Bronchial epithelial cell (primary cell): ENCODE measurements at places on chromosomes 7 and 10.

DNA sequence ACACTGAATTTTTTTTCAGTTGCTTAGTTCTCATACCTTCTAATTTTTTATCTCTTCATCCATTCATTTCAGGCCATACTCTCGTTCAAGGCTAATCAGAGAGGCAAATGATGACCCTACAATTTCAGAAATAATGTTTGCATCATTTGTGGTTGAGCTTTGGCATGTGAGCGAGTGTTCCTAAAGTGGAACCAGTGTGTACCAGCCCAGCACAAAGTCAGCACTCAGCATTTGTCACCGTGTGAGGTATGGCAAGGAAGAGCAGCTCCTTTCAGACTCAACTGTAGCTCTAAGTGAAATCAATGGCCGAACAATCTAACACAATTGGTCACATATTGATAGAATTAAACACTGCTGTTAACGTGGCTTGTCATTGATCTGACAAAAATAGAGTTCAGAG is 154.6 kb downstream of the POU6F2 start:
- DNase-seq: no peak

GRCh38 chr7:156629873-156630272 is 10.7 kb upstream of the RNF32 start:
- DNase-seq: no peak

- DNase-seq: no peak
These were observed 196.7 kb upstream of the KLF14 start for GRCh38 chr7:130930681-130931080.

DNA sequence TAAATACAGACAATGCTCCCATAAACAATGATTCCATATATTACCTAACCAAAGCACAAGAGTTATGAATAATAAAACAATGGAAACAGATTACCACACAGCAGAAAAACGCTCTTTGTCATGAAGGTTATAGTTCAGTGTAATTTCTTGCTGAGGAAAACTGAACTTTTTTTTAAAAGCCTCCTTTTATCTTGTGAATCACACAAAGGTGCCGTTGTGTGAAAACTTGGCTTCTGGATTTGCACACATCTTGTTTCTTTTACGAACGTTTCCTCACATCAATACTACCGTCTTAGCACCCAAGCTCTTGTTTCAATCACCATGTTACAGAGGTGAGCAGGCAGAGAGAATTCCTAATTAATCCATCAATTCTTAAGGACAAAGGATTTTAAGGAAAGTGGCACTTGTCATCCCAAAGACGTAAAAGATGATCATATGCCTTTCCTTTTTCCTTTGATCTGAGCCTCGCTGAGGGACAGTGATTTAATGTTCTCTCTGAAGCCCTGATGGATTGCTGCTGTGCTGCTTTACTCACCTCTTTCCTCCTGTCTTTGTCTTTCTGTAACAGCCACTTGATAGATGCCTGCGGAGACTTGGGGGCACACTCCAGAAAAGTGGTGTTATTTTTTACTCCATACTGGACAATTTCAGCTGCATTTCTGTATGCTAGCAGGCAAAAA is 110.1 kb downstream of the CD36 start:
- no peak for DNase-seq

DNA sequence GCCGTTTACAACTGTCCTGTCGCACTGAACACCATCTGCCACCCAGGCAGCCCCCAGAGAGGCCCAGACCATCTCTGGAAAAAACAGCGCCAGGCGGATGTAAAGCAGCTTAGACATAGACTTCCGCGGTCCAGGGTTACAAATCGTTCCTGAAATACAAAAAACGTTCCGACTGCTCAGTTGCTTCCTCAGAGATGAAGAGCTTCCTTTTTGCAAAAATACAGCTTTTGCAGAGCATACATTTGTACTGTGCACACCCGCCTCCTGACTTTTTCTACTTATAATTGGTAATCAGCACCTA is 11.4 kb downstream of the DAGLB start:
- no peak for DNase-seq

- DNase-seq: no peak
These were observed 79.3 kb upstream of the PPP2R2D start for GRCh38 chr10:131821378-131822012.

GRCh38 chr10:34866848-34867247 is 51.8 kb upstream of the PARD3 start:
- no peak for DNase-seq

DNA sequence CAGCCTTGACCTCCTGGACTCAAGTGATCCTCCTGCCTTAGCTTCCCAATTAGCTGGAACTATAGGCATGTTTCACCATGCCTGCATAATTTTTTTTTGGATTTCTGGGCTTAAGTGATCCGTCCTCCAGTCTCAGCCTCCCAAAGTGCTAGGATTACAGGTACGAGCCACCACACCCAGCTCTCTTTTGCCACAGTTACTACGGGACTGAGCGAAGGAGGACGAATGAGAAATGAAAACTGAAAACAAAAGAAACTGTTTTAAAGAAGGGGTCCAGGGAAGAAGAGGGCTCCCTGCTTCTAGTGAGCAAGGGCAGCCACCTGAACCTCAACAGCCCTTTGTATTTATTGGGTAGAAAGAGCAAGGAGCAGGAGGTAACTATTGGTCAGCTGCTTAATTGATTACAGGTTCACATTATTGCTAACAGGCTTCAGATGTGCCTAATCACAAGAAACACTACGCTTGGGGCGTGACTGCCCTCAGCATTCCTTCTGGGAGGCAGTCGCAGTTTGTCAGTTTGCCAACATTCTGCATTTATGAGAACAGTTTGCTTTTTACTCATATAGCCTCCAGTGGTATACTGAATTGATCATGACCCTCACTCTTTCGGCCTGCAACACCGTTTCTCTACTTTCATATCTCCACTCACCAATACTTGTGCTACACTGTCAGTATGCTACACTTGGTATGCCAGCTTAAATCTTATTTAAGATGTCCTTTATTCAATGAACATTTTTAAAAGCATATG is 676.8 kb downstream of the DNAJB9 start:
- DNase-seq: peak; percentile 71

DNA sequence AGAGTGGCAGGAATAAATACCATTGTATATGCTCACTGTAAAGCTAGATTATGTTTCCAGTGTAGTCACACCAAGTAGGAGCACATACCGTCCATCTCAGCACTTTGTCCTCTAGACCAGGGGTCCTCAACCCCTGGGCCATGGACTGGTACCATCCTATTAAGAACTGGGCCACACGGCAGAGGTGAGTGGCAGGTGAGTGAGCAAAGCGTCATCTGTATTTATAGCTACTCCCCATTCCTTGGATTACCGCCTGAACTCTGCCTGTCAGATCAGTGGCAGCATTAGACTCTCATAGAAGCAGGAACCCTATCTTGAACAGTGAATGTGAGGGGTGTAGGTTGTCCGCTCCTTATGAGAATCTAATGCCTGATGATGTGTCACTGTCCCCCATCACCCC is 735.3 kb downstream of the MAGI2 start:
- no peak for DNase-seq

- DNase-seq: no peak
These were observed 183.9 kb downstream of the SGMS1 start for GRCh38 chr10:50439806-50440205.

DNA sequence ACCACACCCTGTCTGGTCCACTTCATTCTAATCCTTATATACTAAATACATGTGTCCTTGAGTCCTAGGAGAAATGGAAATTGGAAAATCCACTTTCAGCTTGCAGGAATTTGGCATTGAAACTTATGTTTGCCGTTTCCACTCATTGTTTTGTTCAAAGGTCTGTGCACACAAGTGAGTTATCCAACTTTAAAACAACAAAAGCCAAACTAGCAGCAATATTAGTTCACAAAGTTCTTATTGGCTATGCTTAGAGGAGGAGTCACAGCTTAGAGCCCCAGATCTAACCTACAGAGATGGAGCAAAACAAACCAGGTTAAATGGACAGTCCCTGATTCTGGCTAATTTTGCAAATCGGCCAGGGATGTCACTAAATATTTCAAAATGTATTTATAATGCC is 44.6 kb upstream of the AFAP1L2 start:
- no peak for DNase-seq

DNA sequence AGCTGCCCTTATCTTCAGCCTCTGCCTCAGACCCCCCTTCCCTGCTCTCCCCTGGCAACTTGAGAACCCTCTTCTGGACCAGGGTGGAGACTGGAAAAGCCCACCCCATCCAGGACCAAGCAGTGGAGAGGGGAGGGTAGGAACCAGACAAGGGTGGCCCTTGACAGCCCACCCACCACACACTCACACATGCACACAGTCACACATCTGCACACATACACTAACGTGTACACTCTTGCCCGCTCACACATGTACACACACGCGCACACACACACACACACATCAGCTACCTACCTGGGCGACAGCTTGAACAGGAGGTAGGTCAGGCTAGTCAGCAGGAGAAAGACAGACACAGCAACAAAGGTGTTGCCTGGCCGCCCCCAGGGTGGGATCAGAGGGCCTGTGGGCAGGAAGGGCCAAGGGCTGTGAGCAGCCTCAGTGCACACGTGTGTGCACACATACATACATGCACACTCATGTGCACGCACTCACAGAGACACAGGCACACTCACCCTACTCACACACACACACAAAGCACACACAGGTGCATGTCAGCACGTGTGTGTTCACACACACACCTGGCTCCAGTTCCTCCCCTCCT is 34.9 kb upstream of the TUBB8 start:
- no peak for DNase-seq

GRCh38 chr7:129466796-129467195 is 32.6 kb downstream of the STRIP2 start:
- no peak for DNase-seq

- no peak for DNase-seq
These were observed 131.8 kb upstream of the PALS2 start for GRCh38 chr7:24441314-24442027.

- no peak for DNase-seq
These were observed 221.2 kb downstream of the SLC25A13 start for GRCh38 chr7:96100737-96101136.

- no peak for DNase-seq
These were observed 37.0 kb upstream of the TMEM72 start for GRCh38 chr10:44874166-44874565.

DNA sequence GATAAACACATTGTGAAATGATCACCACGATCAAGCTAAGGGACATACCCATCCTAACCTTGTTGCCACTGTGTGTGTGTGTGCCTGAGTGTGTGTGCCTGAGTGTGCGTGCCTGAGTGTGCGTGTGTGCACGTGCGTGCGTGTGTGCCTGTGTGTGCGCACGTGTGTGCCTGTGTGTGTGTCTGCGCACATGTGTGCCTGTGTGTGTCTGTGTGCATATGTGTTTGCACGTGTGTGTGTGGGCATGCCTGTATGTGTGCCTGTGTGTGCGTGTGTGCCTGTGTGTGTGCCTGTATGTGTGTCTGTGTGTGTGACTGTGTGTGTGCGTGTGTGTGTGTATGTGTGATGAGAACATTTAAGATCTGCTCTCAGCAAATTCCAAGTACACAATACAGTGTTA is 244.1 kb upstream of the DPP6 start:
- no peak for DNase-seq
